ENCODE measurements at places on chromosomes 2 and 18.

DNA sequence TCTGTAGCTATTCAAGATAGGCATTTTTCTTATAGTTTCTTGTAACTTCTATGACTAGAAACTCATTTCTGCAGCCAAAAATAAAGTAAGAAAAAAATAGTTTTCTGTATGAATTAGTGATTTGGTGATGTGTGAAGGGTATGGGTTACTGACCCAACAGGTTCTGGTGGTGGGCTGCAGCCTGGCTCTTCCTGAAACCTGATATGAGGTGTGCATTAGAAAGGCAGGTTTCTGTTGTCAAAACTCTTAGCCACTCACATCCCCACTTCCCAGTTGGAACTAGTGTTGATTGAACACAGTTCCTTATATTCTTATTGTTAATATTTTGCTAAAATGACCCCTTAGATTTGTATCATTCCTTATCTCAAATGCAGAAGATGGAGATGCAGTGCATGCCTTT lies 330.8 kb downstream of the THSD7B start:
- DNase-seq: no peak

DNA sequence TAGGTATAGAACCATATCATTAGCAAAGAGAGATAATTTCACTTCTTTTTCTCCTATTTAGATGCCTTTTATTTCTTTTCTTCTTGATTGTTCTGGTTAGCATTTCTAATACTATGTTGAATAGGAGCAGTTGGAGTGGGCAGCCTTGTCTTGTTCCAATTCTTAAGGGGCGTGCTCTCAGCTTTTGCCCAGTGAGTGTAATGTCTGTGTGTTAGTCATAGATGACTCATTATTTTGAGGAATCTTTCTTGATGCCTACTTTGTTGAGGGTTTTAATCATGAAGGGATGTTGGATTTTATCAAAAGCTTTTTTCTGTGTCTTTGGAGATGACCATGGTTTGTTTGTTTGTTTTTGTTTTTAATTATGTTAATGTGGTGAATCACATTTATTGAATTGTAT lies 1453.1 kb upstream of the SLC39A10 start:
- DNase-seq: peak; percentile 5

DNA sequence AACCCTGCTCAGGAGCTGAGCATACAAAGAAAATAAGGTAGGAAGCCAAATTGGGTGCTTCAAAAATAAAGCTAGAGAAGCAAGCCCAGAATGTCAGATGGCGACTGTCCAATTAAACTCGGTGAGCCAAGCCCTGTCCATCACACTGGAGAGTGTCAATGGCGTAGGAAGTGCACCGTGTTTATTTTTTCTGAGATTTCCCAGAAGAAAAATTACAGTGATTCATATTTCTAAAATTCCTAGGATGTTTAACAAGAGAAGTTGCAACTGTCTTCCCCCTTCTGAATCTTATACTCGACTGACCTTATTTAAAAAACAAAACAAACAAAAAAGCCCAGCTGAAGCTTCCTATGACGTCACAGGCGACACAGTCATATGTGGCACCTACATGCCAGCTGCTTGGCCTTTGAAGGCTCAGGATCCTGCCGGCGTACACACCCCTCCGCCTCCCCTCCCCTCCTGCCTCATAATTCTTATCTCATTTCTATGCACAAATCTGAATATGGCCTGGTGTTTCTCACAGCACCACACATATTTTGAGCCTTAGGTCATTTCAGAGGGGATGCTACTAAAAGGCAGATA lies 60.8 kb downstream of the MBP start:
- peak; percentile 86 for DNase-seq

DNA sequence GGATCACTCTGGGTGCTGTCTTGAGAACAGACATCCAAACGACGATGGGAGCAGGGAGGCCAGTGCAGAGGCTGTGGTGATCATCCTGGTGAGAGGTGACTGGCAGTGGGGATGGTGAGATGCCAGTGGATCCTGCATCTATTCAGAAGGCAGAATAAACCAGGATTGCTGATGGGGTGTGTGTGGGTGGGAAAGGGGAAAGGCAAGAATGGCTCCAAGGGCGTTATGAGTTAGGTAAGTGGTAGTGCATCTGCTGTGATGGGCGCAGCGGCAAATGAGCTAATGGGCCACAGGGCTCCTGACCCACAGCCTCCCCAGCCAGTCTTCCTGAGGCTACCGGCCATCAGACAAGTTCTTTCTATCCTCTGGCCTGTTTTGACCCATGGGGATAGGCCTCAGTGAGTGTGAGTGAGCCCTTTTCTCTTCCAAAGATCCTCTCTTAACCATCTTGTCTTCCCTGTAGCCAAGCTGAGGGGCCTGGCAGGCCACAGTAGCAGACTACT lies 29.6 kb downstream of the SERTAD2 start:
- DNase-seq: no peak

All from Daoy (cell line).